A549 treated with dexamethasone at 1 μM for 4 hours (cell line): ENCODE measurements at places on chromosomes 11 and 22. TPM values are rescaled to one million over a fixed set of nuclear protein-coding genes. Genes with fewer than 3 reads are reported as not detected.

BARX2 gene
- not detected in 5 replicates for total RNA-seq

SYTL2 gene
- 6.8 to 12.5 TPM (median 7.7 TPM) in 5 replicates for total RNA-seq

KCNK7 gene
- 0.21 to 0.59 TPM (median 0.45 TPM) in 5 replicates for total RNA-seq

RAB38 gene
- total RNA-seq: 0.79 to 1.1 TPM (median 0.96 TPM) in 5 replicates

OR8A1 gene
- not detected in 5 replicates for total RNA-seq

SLC22A25 gene
- not detected in 5 replicates for total RNA-seq

MPPED2 gene
- total RNA-seq: not detected in 5 replicates
